ENCODE measurements at places on chromosomes 7 and 10.

- no peak for DNase-seq
Observed at GRCh38 chr10:5364890-5365338, at the start of gene UCN3. TSS of gene UCN3 (plus strand) at chr10:5364966. CDS start at chr10:5373721, 8,755 bp downstream.

DNA sequence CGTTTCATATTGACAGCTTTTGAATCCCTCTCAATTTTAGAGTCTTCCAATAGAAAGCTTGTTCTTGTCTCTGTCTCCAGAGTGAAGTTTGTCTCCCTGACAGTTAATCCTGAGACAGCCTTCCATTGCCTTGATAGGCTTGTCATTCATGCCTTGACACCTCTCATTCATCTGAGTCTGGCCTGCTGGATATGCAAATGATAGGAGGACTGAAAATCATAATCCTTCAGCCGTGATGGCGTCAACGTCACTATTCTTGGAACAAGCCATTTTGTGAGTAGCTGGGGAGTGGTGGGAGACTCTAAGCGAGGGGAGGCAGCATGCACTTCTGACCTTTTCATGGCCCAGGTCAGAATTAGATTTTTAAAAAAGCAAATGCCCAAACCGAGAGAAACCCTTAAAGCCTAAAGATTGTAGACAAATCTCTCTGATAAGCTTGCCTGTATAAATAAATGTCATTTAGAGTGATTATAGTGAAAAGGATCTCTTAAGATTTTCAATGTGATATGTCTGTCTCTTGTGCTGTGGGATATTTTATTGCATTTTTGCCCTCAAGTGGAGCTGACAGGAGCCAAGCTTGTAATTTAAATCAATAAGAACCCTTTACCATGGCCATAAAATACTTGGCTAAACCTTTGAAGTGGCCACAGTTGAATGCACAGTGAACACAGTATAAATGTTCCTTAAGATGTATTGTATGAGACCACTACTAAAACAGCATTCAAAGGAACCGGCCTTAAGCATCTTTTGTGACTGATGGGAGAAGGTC, 148.8 kb downstream of the SNX10 start:
- DNase-seq: no peak

- no peak for DNase-seq
Observed at GRCh38 chr10:50501924-50502452, 121.8 kb downstream of the SGMS1 start.

DNA sequence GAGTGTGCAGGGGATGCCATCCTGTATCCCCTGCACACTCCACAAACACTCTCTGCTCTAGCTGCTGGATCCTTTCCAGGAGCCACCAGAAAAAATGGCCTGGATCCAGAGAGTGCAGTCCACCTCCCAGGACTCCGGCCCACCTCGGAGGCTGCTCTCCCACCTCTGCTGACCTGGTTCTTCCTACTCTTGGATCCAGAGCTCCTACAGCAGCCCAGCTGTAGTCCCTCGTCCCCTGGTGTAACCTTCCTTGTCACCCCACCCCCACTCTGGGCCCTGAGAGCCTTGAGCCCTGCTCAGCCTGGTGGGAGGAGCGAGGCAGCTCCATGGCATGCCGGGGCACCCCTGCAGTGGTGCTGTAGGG, 54.4 kb downstream of the GOLGA7B start:
- DNase-seq: no peak

DNA sequence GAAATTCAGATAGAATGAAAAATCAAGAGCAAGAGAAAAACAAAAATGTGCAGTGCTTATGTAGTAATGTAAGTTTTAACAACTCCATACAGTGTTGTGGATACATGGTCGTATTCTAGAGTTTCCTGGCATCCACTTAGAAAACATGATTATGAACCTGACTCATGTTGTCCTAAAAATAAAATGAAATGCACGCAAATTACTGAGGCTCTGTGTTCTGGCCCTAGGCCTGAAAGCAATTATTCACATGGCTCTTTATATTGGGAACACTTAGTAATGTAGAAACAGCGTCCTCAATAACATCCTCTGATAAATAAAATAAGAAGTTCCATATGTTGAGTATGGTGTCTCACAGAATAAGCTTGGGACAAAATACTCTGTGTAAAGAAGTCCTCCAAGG, 200.2 kb upstream of the SEMA3E start:
- no peak for DNase-seq
